Posterior vena cava (tissue), 2 donors: ENCODE measurements at places on chromosomes 4 and X. TPM values are rescaled to one million over a fixed set of nuclear protein-coding genes. Genes with fewer than 3 reads are reported as not detected.
A peak's percentile ranks its signal among the peaks of the same experiment; 100 is the strongest.

GRCh38 chr4:4225915-4226605 lies 669 bp downstream of the OTOP1 start:
- DNase-seq = no peak

DNA sequence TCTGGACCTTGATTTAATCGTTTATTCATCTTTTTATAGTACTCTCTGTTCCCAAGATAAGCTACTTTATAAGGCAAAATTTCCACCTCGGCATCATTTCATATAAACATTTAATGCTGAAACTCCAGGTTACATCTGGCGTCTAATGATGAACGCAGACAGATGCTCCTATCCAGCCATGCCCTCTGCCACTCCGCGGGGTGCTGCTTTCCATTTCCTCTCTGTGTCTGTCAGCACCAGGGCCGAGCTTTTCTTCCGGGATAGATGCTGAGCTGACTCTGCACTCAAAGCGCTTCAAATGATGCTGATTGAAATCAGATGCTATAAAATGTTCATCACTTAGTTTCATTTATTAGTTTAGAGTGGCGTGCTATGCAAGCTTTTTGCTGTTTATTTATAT lies 80.5 kb upstream of the HELT start:
- no peak for DNase-seq

DNA sequence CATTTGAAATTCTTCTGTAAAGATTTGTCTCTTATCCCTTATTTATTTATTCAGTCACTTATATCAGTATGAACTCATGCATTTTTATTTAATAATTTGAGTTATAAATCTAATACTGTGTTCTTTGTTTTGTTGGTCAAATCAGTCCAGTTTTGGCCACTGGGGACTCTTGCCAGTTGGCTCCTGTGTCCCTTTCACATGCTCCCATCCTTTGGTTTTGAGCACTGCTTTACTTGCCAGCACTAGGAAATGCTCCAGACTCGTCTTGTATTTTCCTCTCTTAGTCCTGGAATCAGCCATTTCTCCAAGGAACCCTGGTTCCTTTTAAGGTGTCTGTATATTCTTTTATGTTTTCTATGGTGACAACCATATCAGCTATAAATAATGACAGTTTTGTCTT lies 28.1 kb downstream of the KANTR start:
- DNase-seq = no peak

GRCh38 chrX:13506574-13506973 lies 62.8 kb upstream of the EGFL6 start:
- DNase-seq = peak; percentile 81

GRCh38 chr4:30722359-30723200 lies 2.4 kb downstream of the PCDH7 start:
- DNase-seq = no peak

DNA sequence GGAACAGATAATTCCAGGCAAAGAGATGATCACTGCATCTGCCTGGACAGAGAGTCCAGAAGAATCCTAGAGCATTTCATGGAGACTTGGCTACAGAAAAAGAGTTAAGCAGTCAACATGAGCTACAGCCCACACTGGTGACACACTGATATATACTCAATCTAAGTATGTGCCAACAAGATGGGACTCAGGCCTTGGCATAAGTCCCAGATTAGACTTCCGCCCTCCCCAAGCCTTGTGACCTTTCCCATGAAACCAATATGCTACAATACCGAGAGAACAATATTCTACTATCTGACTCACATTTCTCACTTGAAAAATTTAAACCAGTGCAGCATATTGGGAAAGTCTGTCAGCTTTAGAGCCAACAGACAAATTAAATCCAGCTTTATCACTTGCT lies 65.7 kb upstream of the SLITRK2 start:
- no peak for DNase-seq

The REST gene
- total RNA-seq = 32.0 TPM

The CFAP47 gene
- not detected for total RNA-seq

The FAM149A gene
- total RNA-seq = 16.5 TPM

The SPANXD gene
- not detected for total RNA-seq

The NWD2 gene
- total RNA-seq = 0.05 TPM

The MOSPD2 gene
- 11.7 TPM for total RNA-seq
